Activated CD8-positive, alpha-beta T cell treated with anti-CD3 and anti-CD28 coated beads, Interleukin-2, amount 10 ng/mL, durations not matched to agents 7 days and 5 days (primary cell): ENCODE measurements at places on chromosomes 12 and 14.

- H3K36me3 ChIP-seq, result no peaks in the 10 kb centered on the region
- DNase-seq, result no peak
- H3K27ac ChIP-seq, result no peak overlapping the region
- no peak overlapping the region for H3K4me3 ChIP-seq
- H3K4me1 ChIP-seq, result no peaks in the 10 kb centered on the region
- no peaks in the 10 kb centered on the region for H3K27me3 ChIP-seq
These were observed 181.3 kb downstream of the RMST start for GRCh38 chr12:97643924-97644323.

GRCh38 chr14:88934351-88934806 lies 109.9 kb downstream of the TTC8 start:
- DNase-seq, result no peak
- H3K27ac ChIP-seq, result no peak overlapping the region
- no peaks in the 10 kb centered on the region for H3K36me3 ChIP-seq
- H3K27me3 ChIP-seq, result peaks cover 3% of the 10 kb centered on the region
- no peaks in the 10 kb centered on the region for H3K4me1 ChIP-seq
- H3K4me3 ChIP-seq, result no peak overlapping the region

- peaks cover 45% of the 10 kb centered on the region for H3K4me1 ChIP-seq
- no peak for DNase-seq
- no peaks in the 10 kb centered on the region for H3K27me3 ChIP-seq
- H3K4me3 ChIP-seq, result no peak overlapping the region
- peaks cover 91% of the 10 kb centered on the region for H3K36me3 ChIP-seq
These were observed 40.5 kb upstream of the GPR68 start for GRCh38 chr14:91284791-91285548.

GRCh38 chr12:69154585-69155363 lies 84.6 kb upstream of the CPSF6 start:
- no peaks in the 10 kb centered on the region for H3K36me3 ChIP-seq
- H3K4me3 ChIP-seq, result no peak overlapping the region
- peaks cover 32% of the 10 kb centered on the region for H3K4me1 ChIP-seq
- peak; percentile 86 for DNase-seq
- H3K27me3 ChIP-seq, result peaks cover 3% of the 10 kb centered on the region
